Neural progenitor cell (in vitro differentiated cells): ENCODE measurements at places on chromosomes 7 and 10.
A peak's percentile ranks its signal among the peaks of the same experiment; 100 is the strongest.

DNA sequence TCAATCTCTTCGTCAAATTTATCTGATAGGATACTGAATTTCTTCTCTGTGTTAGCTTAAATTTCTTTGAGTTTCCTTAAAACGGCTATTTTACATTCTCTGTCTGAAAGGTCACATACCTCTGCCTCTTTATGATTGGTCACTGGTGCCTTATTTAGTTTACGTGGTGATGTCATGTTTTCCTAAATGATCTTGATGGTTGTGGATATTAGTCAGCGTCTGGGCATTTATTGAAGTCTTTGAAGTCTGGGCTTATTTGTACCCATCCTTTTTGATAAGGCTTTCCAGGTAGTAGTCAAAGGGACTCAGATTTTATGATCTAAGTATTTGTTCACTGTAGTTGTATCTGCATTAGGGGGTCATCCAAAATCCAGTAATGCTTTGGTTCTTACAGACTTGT is 1407.5 kb upstream of the LRRTM3 start:
- H3K4me3 ChIP-seq: no peak overlapping the region
- H3K27me3 ChIP-seq: no peaks in the 10 kb centered on the region
- no peak overlapping the region for H3K27ac ChIP-seq
- H3K4me1 ChIP-seq: no peaks in the 10 kb centered on the region
- DNase-seq: no peak

GRCh38 chr7:150850273-150850672 is 2.0 kb upstream of the AOC1 start:
- H3K27me3 ChIP-seq: no peaks in the 10 kb centered on the region
- no peak overlapping the region for H3K27ac ChIP-seq
- no peak for DNase-seq
- H3K4me1 ChIP-seq: peaks cover 6% of the 10 kb centered on the region

DNA sequence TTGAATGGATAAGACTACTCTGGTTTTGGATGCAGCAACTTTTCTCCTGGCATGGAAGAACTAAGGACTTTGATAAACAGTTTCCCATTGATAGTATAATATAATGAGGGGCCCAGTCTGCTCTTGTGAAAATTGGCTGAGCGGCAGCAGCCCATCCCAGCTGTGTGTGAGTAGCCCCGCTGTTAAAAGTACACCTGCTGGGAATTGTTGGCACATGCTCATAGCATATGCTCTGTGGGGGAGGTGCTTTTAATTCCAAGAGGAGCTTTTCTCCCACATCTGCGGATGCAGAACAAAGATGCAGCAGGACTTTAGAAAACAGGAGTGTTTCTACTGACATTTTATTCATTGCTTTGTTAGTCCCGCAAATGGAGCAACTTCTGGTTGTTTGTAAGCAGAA is 19.0 kb downstream of the SRI start:
- H3K27ac ChIP-seq: peak overlapping the region; percentile 49
- peaks cover 31% of the 10 kb centered on the region for H3K4me1 ChIP-seq
- peak; percentile 69 for DNase-seq
- H3K36me3 ChIP-seq: peaks cover 3% of the 10 kb centered on the region
- no peaks in the 10 kb centered on the region for H3K27me3 ChIP-seq

DNA sequence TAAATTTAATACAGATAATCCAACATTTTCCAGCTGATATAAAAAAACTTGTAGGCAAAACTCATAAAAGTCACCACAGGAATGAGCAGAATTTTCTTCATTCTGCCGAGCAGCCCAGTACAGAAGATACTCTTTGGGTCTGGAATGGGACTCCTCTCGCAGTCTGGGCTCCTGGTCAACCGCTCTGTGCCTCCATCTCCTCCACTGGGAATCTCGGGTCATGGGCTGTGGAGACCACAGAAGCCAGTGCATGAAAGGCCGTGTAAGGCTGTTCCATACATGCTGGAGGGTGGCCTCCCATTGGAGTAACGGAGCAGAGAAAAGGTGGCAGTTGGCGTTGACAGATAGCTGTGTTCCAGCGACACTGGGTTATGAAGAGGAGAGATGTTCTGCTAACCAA is 616.4 kb upstream of the MGMT start:
- no peak overlapping the region for H3K27ac ChIP-seq
- no peaks in the 10 kb centered on the region for H3K27me3 ChIP-seq
- H3K4me3 ChIP-seq: no peak overlapping the region
- H3K36me3 ChIP-seq: no peaks in the 10 kb centered on the region
- DNase-seq: no peak

- no peak overlapping the region for H3K27ac ChIP-seq
- H3K4me3 ChIP-seq: peak overlapping the region; percentile 60
- H3K27me3 ChIP-seq: peaks cover 82% of the 10 kb centered on the region
- no peaks in the 10 kb centered on the region for H3K4me1 ChIP-seq
- DNase-seq: peak; percentile 82
Observed at GRCh38 chr7:79452032-79452494, 1.4 kb downstream of the MAGI2 start.

DNA sequence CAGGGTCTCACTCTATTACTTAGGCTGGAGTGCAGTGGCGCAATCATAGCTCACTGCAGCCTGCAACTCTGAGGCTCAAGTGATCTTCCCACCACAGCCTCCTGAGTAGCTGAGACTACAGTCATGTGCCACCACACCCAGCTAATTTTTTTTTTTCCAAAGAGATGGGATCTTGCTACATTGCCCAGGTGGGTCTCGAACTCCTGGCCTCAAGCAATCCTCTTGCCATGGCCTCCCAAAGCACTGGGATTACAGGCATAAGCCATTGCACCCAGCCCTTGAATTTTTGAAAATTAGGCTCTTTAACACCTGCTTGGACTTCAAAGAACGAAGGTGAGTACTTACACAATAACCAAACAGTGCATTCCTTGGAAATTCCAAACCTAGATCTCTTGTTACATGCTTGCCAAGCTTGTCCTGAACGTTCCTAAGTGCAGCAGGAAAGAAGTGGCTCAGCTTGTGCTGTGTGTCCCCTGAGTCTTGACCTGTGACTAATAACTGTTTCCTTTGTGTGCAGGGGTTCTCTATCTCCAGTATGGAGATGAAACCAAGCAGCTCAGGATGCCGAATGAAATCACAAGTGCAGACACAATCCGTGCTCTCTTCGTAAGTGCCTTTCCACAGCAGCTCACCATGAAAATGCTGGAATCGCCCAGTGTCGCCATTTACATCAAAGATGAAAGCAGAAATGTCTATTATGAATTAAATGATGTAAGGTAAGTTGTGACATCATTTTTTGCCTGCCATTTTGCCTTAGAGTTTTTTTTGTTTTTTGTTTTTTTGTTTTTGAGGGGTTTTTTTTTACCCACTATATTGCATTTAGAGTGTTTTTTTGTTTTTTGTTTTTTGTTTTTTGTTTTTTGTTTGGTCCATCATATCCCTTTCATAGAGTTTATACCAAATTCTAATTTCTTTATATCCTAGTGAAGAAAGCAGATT is 223.8 kb downstream of the KIAA1217 start:
- H3K4me3 ChIP-seq: no peak overlapping the region
- H3K4me1 ChIP-seq: peaks cover 6% of the 10 kb centered on the region
- H3K36me3 ChIP-seq: no peaks in the 10 kb centered on the region

- H3K36me3 ChIP-seq: no peaks in the 10 kb centered on the region
- no peaks in the 10 kb centered on the region for H3K27me3 ChIP-seq
- no peak for DNase-seq
- H3K27ac ChIP-seq: no peak overlapping the region
- no peak overlapping the region for H3K4me3 ChIP-seq
Observed at GRCh38 chr7:106926892-106927291, 61.8 kb downstream of the PIK3CG start.

- no peak overlapping the region for H3K27ac ChIP-seq
- no peak for DNase-seq
- no peak overlapping the region for H3K4me3 ChIP-seq
- H3K4me1 ChIP-seq: peaks cover 3% of the 10 kb centered on the region
Observed at GRCh38 chr10:98295401-98295811, 27.4 kb upstream of the LOXL4 start.

DNA sequence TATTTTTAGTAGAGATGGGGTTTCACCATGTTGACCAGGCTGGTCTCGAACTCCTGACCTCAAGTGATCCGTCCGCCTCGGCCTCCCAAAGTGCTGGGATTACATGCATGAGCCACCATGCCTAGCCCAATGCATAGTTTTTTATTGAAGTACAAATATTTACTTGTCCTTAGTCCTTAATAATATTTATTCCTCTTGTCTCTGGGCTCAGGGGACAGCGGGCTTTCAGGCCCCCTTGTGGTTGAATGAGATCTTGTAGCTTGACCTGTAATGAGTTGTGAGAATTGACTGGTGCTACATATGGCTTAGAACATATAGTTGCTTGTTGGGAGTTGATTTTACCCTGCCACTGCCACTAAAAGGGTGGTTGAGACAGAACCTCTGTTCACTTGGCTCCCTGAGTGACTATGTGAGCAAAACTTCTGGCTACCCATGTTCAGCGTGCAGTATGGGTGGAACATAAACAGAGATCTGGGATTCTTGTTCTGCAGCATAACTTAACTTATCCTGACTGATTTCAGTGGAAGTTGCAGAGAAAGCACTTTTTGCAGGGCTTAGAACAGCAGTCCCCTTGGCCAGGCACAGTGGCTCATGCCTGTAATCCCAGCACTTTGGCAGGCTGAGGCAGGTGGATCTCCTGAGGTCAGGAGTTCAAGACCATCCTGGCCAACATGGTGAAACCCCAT is 14.9 kb downstream of the CCL26 start:
- H3K27me3 ChIP-seq: no peaks in the 10 kb centered on the region
- H3K4me3 ChIP-seq: no peak overlapping the region
- H3K4me1 ChIP-seq: no peaks in the 10 kb centered on the region
- H3K36me3 ChIP-seq: no peaks in the 10 kb centered on the region
- DNase-seq: peak; percentile 31

- H3K27ac ChIP-seq: no peak overlapping the region
- peaks cover 39% of the 10 kb centered on the region for H3K27me3 ChIP-seq
- no peaks in the 10 kb centered on the region for H3K36me3 ChIP-seq
- no peak for DNase-seq
- no peak overlapping the region for H3K4me3 ChIP-seq
Observed at GRCh38 chr10:95303535-95303934, 12.7 kb upstream of the PDLIM1 start.

DNA sequence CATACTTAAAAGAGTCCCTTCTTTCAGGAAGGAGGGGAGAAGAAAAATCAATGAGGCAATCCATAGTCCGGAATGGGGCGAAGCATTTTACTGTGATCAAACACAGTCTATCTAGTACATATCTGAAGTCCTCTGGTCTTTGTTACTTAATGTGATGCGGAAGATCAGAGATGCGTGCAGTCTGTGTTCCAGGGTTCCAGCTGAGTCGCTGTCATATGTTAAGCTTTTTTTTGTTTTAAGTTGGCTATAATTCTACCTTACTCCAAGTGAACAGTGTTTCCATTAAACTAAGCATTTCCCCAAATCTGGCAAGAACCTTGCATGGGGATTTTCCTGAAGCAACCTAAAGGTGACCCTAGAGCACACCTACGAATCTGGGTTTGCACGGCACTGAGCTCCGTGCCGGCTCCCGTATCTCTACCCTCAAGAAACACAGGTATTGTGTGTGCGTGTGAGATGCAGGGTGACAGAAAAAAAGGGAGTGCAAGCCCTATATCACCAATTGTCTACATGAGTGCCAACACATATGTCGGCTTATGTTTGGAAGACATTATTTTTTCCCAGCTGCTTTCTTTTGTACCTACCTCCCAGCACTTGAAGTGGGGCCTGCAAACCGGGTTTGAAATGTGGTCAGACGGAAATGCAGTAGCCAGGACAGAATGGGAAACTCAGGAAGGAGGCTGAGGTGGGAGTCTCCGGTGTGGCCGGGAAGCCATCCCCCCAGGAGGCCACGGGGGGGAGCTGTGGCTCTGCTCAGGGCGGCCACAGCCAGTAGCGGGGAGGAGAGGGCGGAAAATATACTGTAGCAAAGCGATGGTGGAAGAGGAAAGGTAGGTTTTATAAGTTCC is 435.8 kb upstream of the MGMT start:
- H3K27ac ChIP-seq: no peak overlapping the region
- H3K36me3 ChIP-seq: no peaks in the 10 kb centered on the region
- H3K4me3 ChIP-seq: no peak overlapping the region
- H3K27me3 ChIP-seq: peaks cover 39% of the 10 kb centered on the region
- DNase-seq: peak; percentile 83

DNA sequence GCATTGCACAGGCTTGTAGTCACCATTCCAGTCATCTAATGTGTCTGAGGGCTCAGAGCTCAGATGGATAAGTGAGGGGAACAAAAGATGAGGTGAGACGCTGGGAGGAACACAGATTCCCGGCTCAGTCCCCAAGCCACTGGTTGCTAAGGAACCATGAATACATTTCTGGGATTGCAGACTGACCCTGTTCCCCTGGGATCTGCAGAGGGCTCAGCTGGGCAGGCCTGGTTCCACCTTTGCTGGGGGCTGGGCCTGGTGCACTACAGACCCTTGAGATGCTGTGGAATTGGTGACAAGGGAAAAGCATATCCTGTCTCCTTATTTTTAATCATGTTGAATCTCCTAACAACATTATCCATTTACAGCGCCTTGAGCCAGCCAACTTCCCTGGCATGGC is 19.2 kb downstream of the ELFN1 start:
- peaks cover 9% of the 10 kb centered on the region for H3K4me1 ChIP-seq
- H3K27ac ChIP-seq: no peak overlapping the region
- H3K4me3 ChIP-seq: no peak overlapping the region
- DNase-seq: peak; percentile 32

DNA sequence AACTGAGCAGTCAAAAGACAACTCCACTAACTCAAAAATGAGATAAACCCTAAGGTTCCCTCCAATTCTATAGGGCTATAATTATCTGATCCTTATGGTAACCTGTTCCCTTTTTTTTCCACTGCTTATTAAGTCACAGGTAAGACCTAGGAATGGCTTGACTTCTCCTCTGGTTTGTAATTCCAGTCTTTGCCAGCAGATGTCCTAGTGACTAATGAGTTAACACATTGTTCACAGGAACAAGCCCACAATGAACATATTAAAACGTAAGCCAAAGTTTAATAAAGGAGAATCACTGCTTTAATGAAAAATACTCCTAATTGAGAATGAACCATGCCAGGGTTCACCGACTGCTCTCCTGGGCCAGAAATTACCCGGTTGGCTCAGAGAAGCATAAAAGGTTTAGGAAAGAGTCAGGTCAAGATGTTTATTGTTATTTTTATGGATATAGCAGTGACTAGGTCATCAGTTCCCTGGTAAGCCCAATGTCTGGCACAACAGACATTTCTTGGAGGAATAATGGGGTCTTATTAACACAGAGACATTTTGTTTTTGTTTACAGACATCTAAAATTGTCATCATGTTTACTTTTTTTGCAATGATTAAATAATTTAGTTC is 120.1 kb downstream of the ELAPOR2 start:
- peak; percentile 71 for DNase-seq
- H3K4me3 ChIP-seq: no peak overlapping the region
- no peak overlapping the region for H3K27ac ChIP-seq
- H3K4me1 ChIP-seq: peaks cover 16% of the 10 kb centered on the region
